Astrocyte (in vitro differentiated cells and primary cell): ENCODE measurements at places on chromosomes 12 and 14. TPM values are rescaled to one million over a fixed set of nuclear protein-coding genes. Genes with fewer than 3 reads are reported as not detected.
A peak's percentile ranks its signal among the peaks of the same experiment; 100 is the strongest.

GRCh38 chr12:93526786-93527428 is 45.6 kb upstream of the SOCS2 start:
- peak; percentile 98 for DNase-seq

GRCh38 chr14:75697918-75698317 is 36.9 kb downstream of the TTLL5 start:
- no peak for DNase-seq

GRCh38 chr14:101820283-101820798 is 58.8 kb downstream of the PPP2R5C start:
- no peak for DNase-seq

CDCA3 gene
- total RNA-seq, result 2.3 and 3.2 TPM in 2 replicates

- DNase-seq, result peak; percentile 32
Measured at GRCh38 chr14:22520796-22521195, 68.2 kb downstream of the DAD1 start.

GRCh38 chr12:46391630-46392029 is 19.1 kb upstream of the SLC38A2 start:
- peak; percentile 72 for DNase-seq

- peak; percentile 26 for DNase-seq
Measured at GRCh38 chr12:52006726-52007157, at the start of gene TAMALIN. TAMALIN (plus strand) TSS chr12:52006946; CDS start chr12:52007020, 74 bp downstream.

GRCh38 chr12:45483571-45483970 is 245.9 kb upstream of the ARID2 start:
- peak; percentile 33 for DNase-seq

STXBP6 gene
- 27.1 and 27.5 TPM in 2 replicates for total RNA-seq

PLXNC1 gene
- total RNA-seq, result 5.8 and 6.9 TPM in 2 replicates
